ENCODE measurements at places on chromosomes 6 and 20. TPM values are rescaled to one million over a fixed set of nuclear protein-coding genes. Genes with fewer than 3 reads are reported as not detected.

Gene XKR7
- total RNA-seq = 0.02 TPM

Gene SLC22A2
- not detected for total RNA-seq

Gene PFDN4
- 46.0 TPM for total RNA-seq

Gene PAK1IP1
- total RNA-seq = 18.6 TPM

Gene HTR1E
- not detected for total RNA-seq

Gene ASIP
- total RNA-seq = not detected

Gene SASH1
- 2.4 TPM for total RNA-seq

Gene PRDM13
- total RNA-seq = 0.45 TPM

Gene TMC2
- not detected for total RNA-seq

Gene BPIFB1
- not detected for total RNA-seq

Gene OR2B6
- total RNA-seq = not detected

Gene VPS16
- total RNA-seq = 19.3 TPM

Gene TRIM31
- total RNA-seq = 1.1 TPM

Gene TCF15
- not detected for total RNA-seq

Gene ZNF343
- 11.6 TPM for total RNA-seq

Gene BMP6
- 18.9 TPM for total RNA-seq

Gene NKAIN2
- not detected for total RNA-seq

Gene SLC22A23
- total RNA-seq = 8.9 TPM

Gene BLTP3A
- total RNA-seq = 4.1 TPM

Gene OSBPL2
- total RNA-seq = 15.9 TPM

Gene RAB22A
- total RNA-seq = 9.7 TPM

Gene AIF1
- total RNA-seq = not detected

Gene TFAP2A
- total RNA-seq = 15.9 TPM

Gene CAPN11
- not detected for total RNA-seq

Gene C6orf52
- 2.6 TPM for total RNA-seq

Gene HAO1
- total RNA-seq = not detected

Gene ULBP1
- total RNA-seq = 1.00 TPM

Gene GCNT2
- 6.4 TPM for total RNA-seq

Gene PLEKHG1
- total RNA-seq = 0.93 TPM

Gene DNAAF9
- 5.5 TPM for total RNA-seq

Gene PAX1
- total RNA-seq = 0.09 TPM

Gene HIVEP1
- total RNA-seq = 10.3 TPM

Gene CSNK2A1
- total RNA-seq = 163 TPM

Gene CAGE1
- not detected for total RNA-seq

Gene STX11
- total RNA-seq = 2.6 TPM

Gene EPM2A
- total RNA-seq = 5.0 TPM

Gene FLRT3
- total RNA-seq = 1.7 TPM

Gene SIRPB1
- total RNA-seq = 0.84 TPM

Gene SEL1L2
- not detected for total RNA-seq

Gene CALHM5
- total RNA-seq = 0.05 TPM

Gene ZBTB12
- 5.0 TPM for total RNA-seq

Gene B3GALT4
- total RNA-seq = 0.66 TPM

Gene SRMS
- total RNA-seq = 0.18 TPM

Gene PROKR2
- not detected for total RNA-seq

Gene AGPAT4
- total RNA-seq = 5.3 TPM

Gene PCSK2
- total RNA-seq = not detected

Gene GINS1
- total RNA-seq = 32.8 TPM

Gene RIPK1
- total RNA-seq = 12.3 TPM

Gene ERVFRD-1
- not detected for total RNA-seq

Gene MAFB
- 0.07 TPM for total RNA-seq

Gene TULP4
- total RNA-seq = 5.3 TPM

Gene HRH3
- not detected for total RNA-seq

Gene GGT7
- total RNA-seq = 7.1 TPM

Gene VSTM2L
- total RNA-seq = 10.6 TPM
